ENCODE measurements at places on chromosomes 4 and X.

- DNase-seq: peak; percentile 20
Observed at GRCh38 chrX:150482537-150483206, 85.7 kb upstream of the MTM1 start.

- peak; percentile 7 for DNase-seq
Observed at GRCh38 chrX:68571610-68572311, 72.9 kb downstream of the YIPF6 start.

DNA sequence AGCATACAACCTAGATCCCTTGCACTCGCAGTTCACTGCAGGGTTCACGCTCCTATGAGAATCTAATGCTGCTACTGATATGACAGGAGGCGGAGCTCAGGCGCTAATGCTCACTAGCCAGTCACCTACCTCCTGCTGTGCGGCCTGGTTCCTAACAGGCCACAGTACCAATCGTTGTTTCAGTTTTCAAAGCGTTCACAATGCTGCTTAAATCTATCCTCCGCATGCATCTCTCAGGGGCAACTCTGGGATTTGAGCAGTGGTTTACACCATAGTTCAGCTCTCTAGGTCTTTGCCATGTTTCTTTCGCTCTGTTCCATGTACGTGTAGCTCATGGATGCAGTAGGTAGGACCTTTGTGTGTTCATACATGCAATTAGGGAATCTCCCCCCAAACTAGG, 47.2 kb downstream of the CLOCK start:
- DNase-seq: no peak

DNA sequence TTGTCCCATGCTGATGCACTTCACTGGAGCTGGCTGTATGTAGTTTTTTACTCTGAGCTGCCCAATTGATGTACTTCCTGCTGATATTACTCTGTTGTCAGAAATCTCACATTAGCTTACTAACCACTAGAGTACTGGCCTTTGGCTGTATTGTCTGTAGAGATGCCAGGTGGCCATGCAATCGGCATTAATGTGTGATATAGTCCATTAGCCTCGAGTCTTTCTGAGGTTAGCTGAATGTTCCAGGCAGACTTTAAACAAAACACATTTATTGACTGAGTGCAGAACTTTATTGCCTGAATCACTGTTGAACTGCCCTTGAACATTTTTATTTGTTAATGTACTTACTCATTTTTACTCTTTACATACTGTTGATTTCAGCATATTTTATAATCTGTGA, 335.2 kb downstream of the PCDH10 start:
- peak; percentile 6 for DNase-seq

GRCh38 chrX:54529151-54529550, 868 bp upstream of the GNL3L start:
- no peak for DNase-seq

DNA sequence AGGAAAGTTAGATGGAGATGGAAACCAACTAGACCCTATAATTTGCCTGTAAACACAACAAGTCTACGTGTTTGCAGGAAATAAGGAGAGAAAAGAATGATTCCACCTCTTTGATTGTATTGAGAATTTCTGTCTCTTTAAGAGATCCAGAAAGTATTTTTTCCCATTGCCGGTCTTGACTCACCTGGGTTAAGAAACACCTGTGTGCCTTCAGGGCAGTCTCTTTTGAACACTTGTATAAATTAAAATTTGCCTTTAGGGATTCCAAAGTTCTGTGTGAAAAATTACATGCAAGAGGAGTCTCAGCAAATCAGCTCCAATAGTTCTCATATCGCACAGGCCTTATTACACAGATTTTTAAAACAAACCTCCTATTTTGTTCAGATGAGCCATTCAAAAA, 46.0 kb upstream of the SMAD1 start:
- DNase-seq: no peak

DNA sequence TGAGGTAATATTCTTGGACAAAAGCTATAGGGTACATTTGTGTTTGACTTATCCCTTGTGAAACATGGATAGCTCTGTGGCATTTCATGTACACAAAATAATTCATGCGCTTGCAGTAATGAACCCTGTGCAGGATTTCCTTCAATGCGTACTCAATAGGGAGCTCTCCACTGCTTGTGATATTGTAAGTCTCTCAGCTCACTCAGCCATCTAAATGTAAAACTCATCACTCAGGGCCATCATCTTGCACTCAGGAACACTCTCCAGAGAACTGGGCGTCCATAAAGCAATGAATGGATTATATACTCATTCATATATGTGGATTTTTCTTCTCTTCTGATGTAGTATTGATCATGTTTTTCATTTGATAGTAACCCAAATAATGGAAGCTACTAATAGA, 288.1 kb downstream of the DCTD start:
- DNase-seq: no peak

All from NCI-H460 (cell line).